Activated naive CD4-positive, alpha-beta T cell treated with anti-CD3 and anti-CD28 coated beads, Interleukin-2, amount 50 U/mL, for 16 hours (primary cell): ENCODE measurements at places on chromosomes 3 and 15.

DNA sequence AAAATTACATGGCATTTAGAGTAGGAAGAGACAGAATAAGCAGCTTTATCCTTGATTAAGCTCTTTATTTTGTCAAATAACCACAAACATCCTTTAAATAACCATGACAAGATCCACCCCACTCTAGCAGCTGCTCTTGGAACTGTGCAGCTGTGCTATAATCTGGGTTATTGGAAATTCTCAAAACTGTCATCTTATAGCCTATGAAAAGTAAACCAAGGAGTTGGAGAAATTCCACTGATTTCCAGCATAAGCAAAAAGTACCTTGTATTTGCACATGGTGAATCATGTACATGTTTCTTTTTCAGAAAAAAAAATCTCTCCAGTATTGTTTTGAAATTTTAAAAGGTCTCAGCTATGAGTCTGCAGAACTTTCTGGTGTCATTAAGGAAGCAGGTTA, 88.8 kb upstream of the ABI3BP start:
- DNase-seq = no peak

DNA sequence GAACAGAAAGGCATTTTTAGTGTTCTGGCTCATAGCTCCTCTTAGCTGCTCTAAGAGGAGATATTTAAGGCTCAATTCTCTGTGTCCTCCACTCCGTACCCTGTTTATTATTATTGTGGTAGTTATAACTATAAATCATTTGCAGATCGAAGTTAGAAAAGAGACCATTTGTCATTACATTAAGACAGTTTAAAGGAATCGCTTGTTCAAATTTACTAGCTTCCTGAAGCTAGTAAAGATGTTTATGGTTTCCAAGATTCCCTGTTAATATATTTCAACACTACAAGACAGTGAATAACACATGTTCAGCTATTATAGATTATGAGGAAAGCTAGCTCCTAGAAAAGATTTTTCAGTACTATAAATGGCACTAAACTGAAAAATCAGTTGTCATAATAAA, 12.6 kb downstream of the ATXN7 start:
- no peak for DNase-seq

DNA sequence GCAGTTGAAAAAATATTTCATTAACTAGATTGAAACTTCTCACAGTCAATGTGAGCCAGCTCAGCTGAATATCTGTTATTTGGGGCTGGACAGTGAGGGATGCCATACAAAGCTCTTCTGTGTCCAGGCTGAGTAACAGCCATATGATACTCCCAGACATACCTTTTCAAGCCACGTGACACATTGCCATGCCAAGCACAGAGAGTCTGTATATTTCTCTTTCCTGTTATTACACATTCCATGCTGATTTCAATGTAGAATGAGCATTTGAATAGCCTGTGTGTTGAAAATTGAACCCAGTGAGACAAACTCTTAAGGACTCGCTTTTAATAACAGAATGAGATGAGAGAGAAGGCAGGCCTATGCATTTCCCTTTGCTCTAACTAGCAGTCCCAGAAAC, 334.7 kb upstream of the RASGRP1 start:
- DNase-seq = no peak

GRCh38 chr3:102444101-102444500, 9.3 kb downstream of the ZPLD1 start:
- DNase-seq = no peak

DNA sequence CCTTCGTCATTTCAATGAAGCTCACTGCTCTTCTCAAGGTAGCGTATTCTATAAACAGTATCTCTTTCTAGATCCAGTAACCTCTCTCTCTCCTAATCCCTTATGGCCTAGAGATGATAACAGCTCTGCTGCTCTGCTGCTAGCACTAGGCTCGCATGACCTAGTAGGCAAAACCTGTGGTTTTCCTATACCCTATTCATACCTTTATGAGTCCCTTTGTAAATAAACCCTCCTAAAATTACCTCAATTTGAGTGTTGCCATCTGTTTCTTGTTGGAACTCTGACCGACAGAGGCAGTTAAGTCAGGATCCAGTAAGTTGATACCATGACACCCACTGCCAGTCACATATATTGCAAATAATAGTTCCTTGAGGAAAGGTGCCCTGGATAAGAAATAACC, 7.3 kb downstream of the CCDC14 start:
- DNase-seq = no peak

DNA sequence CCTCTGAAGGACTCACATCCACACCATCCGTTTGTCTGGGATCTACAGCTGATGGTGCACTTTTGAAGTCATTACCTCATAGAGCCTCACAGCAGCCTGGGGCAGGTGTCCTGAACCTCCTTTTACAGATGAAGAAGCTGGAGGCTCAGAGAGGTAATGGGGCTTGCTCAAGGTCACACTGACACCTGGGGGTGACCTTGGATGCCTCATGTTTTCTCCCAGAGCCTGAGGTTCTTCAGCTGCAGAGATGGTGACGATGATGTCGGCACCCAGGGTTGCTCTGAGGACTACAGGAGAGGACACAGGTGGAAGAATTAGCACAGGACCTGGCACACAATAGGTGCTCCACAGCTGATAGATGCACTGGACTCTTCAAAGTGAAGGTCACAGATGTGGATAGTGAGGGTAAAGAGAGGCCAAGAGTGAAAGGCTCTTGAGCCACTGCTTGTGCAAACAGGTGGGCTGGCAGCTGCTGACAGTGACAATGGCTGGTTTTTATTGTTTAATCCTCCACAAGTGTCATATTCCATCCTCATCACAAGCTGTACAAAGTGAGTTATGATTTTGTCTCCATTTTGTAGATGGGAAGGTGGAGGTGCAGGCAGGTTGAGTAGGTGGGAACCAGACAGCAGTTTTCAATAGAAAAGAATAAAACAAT, 17.4 kb upstream of the ATP2B2 start:
- no peak for DNase-seq

- DNase-seq = no peak
These were observed 172.8 kb upstream of the RGMA start for GRCh38 chr15:93261845-93262244.

DNA sequence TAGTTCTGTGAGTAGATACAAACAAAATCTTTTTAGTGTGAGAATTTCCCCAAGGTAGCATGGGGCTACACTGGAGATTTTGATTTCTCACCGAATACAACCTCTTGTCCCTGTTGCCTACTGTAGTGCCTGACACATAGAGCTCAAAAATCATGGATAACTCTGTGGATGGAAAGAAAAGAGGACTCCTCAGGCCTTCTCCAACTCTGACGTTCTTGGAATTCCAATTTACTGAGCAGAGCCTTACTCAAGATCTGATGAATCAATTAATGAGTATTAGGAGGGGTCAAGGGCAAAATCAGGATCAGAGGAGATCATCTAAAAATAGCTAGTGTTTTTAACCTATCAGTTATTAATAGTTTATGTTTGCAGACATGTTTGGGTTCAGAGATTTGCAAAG, 46.7 kb upstream of the PYDC2 start:
- DNase-seq = no peak

DNA sequence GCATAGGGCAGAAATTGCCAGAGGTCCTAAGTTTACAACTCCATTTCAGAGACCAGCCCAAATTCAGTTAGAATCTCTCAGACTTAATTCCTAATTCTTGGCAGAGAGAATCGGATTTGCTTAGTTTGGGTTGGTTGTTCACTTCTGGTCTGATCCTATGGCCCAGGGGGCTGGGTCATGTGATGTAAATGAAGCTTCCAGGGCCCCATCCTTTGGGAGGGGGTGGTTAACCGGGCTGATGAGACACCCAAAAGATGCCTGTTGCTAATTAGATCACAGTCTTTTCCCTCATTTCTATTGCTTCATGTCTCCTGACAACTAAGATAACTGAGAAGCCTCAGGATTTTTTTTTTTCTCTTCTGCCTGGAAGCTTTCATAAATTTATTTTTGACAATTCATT, 11.1 kb upstream of the ZNF620 start:
- DNase-seq = no peak

GRCh38 chr15:92733934-92734521, 78.5 kb upstream of the FAM174B start:
- DNase-seq = no peak

DNA sequence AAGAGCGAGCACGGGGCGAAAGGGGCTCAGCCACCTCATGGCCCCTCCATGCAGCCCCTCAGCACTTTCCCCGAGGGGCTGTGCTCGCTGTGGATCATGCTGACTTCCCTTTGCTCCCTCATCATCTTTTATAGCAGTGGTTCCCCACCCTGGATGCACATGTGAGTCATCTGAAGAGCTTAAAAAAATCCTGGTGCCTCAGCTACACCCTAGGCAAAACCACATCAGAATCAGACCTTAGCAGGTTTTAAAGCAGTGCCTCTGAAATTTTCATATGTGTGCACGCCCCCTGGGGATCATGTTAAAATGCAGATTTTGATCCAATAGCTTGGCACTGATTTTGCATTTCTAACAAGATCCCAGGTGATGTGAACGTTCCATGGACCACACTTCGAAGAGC, 50.9 kb downstream of the FEM1B start:
- DNase-seq = no peak

- no peak for DNase-seq
These were observed 353.6 kb downstream of the ULK4 start for GRCh38 chr3:41608347-41608746.

- DNase-seq = no peak
These were observed 715.6 kb downstream of the ROBO1 start for GRCh38 chr3:79052054-79052681.

- no peak for DNase-seq
These were observed 116.9 kb downstream of the RORA start for GRCh38 chr15:61112231-61112630.

- no peak for DNase-seq
These were observed 106.1 kb downstream of the FILIP1L start for GRCh38 chr3:100008081-100008698.

GRCh38 chr3:40079203-40079846, 230.2 kb upstream of the EIF1B start:
- DNase-seq = no peak

DNA sequence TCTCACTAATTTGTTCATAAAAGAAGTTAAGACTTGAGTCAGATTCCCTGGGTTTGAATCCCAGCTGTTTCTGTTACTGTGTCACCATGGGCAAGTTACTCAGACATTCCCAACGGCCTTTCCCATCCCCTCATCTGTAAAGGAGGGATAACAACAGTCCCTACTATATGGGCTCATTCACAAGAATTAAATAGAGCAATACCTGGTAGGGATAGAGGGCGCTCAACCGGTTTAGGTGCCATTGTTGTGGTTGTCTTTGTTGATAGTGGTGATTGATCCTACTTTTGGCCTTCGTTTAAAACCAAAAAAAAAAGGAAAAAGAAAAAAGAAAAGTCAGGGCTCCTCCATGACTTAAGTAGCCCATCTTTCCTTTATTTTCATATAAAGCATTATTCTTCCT, 563.1 kb downstream of the GRM7 start:
- DNase-seq = no peak

GRCh38 chr3:107414325-107414964, 37.2 kb downstream of the CCDC54 start:
- no peak for DNase-seq

DNA sequence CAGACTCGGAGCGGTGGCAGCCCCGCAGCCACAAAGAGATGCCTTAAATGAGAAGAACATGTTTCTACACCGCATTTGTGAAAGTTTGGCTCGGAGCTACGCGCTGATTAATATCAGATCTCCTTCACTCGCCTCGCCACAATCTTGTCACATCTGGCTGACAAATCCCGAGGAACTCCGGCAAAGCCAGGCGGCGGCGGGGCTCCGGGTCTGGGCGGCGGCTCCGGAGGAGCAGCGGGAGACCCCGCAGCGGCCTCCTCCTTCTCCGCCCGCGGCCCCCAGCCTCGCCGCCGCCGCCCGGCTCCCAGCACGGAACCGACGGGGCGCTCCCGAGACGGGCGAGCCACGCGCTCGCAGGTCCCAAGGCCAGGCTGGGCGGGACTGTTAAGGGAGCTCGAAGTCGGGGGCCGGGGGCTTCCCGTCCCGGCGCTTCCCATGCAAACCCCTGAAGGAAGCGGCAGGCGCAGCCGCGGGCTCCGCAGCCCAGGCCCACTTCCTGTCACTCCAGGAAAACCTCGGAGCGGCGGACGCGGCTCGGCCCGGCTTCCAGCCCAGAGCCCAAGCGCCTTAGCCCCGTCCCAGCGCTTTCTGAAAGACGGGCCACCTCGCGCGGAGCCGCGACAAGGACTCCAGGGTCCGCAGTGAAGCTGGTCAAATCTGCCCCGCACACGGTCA, 1.2 kb downstream of the BNC1 start:
- no peak for DNase-seq

GRCh38 chr3:142706321-142707127, 17.3 kb upstream of the TRPC1 start:
- no peak for DNase-seq

DNA sequence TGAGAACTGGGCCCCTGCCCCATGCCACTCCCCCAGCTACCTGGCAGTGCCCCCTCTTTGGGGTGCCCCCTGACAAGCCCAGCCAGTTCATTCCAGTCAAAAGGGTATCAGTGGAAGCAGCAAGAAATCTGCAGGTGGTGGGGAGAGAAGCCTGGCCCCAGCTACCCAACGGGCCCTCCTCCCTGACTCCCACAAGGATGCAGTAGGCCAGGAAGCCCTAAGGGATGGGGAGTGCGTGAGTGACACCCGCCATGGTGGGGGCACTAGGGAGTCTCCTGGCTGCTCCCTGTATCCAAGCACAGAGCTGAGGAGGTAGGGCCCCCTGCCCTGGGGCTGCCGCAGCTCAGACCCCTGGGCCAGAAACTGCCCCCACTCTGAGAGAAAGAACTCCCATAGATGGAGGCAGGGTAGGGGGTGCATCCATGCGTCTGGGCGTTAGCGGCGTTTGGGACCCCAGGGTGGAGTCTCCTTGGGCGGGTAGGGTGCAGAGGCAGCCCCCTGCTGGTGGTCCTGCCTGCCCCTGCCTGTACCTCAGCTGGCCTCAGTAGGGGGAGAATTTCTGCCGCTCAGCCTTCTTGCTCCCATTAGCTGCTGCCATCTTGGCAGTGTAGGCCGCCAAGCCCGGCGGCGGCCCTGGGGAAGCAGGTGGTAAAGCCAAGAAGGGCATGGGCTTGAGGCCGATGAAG, 2.5 kb downstream of the GPR62 start:
- no peak for DNase-seq

- no peak for DNase-seq
These were observed 9.6 kb upstream of the FOXP1 start for GRCh38 chr3:71593106-71593505.

DNA sequence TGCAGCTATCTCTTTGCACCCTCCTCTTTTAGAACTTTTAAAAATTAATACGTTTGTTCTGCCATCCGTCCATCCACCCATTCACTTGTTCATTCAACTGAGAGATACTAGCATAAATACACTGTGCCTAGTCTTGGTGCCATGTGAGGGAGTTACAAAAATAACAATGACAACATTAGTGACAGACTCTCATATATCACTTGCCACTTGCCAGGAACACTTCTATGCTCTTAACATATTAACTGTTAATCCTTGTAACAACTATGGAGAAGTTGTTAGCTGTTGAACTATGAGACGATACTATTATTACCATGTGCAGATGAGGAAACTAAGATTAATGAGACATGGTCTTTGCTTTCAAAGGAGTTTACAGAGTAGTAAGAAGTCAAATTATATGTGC, 33.6 kb downstream of the RPL39L start:
- no peak for DNase-seq

DNA sequence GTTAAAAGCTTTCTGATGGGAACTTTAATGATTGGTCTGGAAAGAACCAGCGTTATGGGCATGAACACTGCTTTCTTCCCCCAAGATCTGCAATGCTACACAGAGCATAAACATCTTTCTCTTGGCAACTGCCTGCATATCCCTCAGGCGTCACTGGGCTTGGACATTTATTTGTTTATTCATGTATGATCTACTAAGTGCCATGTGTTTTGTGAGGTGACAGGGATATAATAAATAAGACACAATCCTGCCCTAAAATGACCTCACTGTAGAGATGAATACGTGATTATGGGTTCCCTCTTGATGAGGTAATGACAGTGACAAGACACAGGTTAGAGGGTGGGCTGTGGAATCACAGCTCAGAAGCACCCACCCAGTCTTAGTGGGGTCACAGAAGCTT, 485.3 kb downstream of the PDCD6IP start:
- no peak for DNase-seq
